Mononuclear cell (primary cell): ENCODE measurements at places on chromosomes 1 and 21. TPM values are rescaled to one million over a fixed set of nuclear protein-coding genes. Genes with fewer than 3 reads are reported as not detected.

TDRD10 gene
- total RNA-seq, result not detected

GJA4 gene
- total RNA-seq, result 0.10 TPM

ARMH1 gene
- total RNA-seq, result 30.0 TPM

WDR64 gene
- 0.10 TPM for total RNA-seq

EFNA3 gene
- 0.21 TPM for total RNA-seq

COL11A1 gene
- total RNA-seq, result 0.10 TPM

DNASE2B gene
- not detected for total RNA-seq

CCDC30 gene
- total RNA-seq, result 2.3 TPM

PCP4L1 gene
- not detected for total RNA-seq
